ENCODE measurements at places on chromosomes 5 and 9.
A peak's percentile ranks its signal among the peaks of the same experiment; 100 is the strongest.

GRCh38 chr5:93602241-93603077 is 19.4 kb downstream of the NR2F1 start:
- no peak for DNase-seq

GRCh38 chr9:95134457-95134881 is 183.0 kb downstream of the FANCC start:
- no peak for DNase-seq

DNA sequence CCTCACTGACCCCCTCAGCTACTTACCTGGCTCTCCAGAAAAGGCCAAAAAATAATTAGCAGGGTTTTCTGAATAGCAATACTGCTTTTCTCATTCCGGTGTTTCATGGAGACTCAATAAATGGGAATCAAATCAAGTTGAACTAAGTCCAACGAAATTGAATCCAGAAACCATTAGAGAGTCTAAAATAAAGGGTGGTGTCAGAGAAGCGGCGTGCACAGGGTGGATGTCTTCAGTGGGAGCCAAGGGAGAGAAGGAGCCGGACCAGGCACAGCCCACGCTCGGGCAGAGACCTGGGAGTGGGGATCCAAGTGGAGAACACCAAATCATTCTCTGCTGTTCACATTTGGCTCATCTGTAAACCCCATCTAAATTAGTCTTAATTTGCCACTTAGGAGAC is 40.2 kb upstream of the WWC1 start:
- no peak for DNase-seq

- DNase-seq, result no peak
These were observed 2.3 kb upstream of the OTP start for GRCh38 chr5:77640589-77641396.

DNA sequence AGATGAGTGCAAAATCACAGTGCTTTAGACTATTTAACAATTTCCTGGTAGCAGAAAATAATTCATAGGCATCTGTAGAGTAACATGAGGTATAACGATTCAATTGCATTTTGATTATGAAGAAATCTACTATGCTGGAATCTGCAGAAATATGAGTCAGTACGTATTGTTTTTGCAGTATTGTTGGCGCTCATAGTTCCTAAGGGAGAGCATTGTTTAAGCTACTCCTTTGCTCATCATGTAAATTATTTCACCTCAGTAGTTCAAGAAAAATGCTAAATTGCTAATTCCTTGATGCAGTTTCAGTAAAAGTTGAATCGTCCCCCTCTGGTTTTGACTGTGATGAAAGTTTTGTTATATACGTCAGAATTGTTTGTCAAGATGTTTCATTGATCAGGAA is 458.4 kb downstream of the HINT1 start:
- DNase-seq, result no peak

DNA sequence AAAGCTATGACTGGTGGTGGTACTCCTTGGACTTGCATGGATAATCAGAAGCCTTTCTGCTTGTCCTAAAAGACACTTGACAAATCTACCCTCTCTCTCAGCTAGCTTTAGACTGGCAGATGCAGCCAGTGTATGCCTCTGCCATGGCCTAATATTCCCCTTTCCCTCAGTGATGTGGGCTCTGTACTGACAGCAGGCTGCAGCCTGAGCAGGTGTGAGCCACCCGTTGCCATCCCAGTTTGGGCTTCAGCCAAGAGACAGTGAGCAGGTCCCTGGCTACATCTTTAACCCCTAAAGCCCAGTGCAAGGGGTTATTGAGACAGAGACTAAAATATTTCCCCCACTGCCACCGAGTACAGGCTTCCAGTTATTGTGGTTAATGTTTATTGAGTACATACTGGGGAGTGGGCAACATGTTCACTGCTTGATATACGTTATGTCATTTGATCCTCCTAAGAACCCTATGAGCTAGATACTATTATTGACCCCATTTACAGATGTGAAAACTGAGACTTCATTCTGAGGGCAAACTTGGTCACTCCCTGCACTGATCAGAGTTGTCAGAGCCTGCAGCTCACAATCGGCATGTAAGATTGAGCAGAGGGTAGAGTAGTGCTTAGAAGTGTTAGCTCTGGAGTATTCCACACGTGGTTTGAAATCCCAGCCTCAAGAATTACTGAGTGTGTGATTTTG is 254.2 kb downstream of the ARHGAP26 start:
- DNase-seq, result no peak

DNA sequence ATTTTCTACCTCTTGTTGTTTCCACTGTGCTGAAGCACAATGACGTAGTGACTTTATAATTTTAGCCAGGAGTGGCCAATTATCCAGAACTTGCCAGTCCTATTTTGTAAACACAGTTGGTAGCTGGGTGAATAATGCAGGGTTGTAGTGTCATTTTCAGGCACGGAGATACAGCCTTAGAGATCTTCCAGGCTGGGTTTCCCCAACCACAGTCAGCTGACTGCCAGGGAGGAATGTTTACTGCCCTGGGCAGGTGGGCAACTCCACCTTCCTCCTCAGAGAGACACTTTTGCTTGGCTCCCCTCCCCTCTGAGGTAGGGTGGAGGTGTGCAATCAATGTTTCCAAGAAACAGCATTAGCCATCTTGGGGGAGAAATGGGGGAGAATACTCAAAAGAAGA is 228.1 kb upstream of the NR4A3 start:
- no peak for DNase-seq

GRCh38 chr9:106859957-106860720 is 2.8 kb upstream of the ZNF462 start:
- DNase-seq, result peak; percentile 63

DNA sequence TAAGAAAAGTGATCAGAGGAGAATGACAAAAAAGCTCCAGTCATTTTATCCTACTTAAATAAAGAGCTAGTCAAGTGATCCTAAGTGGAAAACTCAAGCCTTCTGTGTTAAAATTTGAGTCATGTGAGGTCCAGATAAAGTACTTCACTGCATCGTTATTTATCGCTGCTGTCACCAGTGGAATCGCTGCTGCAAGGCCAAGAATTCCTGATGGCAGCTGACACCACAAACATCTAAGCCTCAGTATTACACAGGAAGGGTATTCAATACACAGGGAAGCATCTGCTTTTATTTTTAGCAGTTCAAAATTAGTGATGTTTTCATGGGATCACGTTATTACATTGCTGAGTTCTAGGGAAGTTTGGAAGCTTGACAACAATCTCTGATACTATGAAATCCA is 190.3 kb downstream of the GOLPH3 start:
- no peak for DNase-seq

- DNase-seq, result no peak
These were observed 178.1 kb downstream of the SGCD start for GRCh38 chr5:156505101-156505500.

- DNase-seq, result no peak
These were observed 100.7 kb downstream of the CACNA1B start for GRCh38 chr9:137978262-137978714.

DNA sequence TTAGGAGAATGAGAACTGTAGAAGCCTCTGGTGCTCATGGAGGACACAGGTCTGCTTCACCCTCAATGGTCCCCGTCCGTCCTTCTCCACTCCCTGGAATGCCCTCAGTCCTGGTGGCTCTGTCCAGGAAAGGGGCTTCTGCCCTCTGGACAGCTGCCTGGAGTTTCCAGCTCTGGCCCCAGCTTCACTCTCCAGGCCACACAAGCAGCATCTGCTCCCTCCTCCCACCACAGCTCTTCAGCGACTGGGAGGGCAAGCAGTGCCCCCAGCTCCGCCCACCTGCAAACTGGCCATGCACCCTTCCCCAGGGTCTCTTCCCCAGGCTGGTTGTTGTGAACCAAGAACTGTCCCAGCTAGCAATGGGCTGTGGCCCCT is 4.7 kb downstream of the SARDH start:
- no peak for DNase-seq
